Mesenteric fat pad (tissue), 1 donor: ENCODE measurements at places on chromosomes 1 and 21. TPM values are rescaled to one million over a fixed set of nuclear protein-coding genes. Genes with fewer than 3 reads are reported as not detected.

CCDC17 gene
- 2.4 TPM for total RNA-seq

AGT gene
- 3.7 TPM for total RNA-seq

TSPAN2 gene
- total RNA-seq = 4.3 TPM

SH2D5 gene
- 0.22 TPM for total RNA-seq

PIGK gene
- total RNA-seq = 23.3 TPM

DNA sequence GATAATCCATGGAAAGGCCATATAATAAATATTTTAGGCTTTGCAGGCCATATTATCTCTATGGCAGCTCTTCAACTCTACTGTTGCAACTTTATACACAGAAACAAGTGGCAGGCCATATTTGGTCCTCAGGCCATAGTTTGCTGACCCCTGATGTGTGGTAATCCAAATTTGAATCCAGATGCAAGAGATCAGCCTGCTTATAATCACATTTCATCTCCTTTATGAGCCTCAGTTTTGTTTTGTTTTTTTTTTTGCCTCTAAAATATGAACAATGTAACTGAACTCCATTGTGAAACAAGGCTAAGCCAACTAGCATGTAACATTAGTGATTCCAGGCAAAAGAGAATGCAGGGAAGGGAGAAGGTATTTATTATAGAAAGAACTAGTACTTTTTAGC, 81.6 kb downstream of the PRKAA2 start:
- no peak for DNase-seq

DNA sequence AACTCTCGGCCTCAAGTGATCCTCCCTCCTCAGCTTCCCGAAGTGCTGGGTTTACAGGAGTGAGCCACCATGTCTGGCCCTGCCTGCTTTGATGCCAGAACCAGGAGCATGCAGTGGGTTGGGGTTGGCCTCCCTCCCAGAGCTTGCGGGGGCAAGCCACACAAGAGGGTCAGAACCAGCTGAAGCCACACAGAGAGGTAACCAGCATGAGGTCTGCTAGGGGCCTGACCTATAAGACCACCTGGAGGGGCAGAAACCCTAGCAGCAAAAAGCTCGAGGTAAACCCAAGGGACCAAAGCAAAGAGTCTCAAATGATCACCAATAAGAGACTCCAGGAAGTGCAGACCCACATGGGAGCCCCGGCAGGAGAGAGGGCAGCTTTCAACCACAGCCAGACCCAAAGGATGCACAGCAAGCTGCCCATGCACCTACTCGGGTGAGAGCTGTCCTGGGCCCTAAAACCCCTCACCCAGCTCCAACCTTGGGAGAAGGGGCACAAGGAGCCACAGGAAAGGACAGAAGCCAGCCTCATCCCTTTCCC, 81.2 kb downstream of the TOMM20 start:
- no peak for DNase-seq

DNA sequence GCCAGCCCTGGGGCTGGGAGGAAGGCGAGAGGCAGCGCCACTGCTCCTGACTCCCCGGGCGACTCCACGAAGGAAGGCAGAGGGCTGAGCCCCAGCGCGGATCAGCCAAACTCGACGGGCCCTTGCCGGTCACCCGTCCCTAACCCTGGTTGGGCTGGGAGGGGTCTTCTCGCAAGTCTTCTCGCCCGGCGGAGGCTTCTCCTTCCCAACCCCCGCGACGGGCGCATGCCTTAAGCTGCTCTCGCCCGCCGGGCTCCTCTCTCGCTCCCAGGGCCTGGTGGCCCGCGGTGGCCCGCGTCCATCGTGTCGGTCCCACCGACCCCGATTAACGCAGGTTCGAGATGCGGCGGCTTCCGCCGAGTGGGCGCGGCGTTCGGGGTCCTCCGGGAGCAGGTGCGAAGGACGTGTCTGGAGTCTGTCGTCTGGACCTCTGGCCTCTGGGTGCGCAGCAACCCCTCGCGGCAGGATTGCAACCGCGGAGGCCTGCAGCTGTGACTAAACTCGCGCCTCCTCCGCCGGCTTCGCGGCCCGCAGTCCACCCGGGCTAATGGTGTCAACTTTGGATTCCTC, 29.0 kb upstream of the PPM1J start:
- DNase-seq = no peak

DNA sequence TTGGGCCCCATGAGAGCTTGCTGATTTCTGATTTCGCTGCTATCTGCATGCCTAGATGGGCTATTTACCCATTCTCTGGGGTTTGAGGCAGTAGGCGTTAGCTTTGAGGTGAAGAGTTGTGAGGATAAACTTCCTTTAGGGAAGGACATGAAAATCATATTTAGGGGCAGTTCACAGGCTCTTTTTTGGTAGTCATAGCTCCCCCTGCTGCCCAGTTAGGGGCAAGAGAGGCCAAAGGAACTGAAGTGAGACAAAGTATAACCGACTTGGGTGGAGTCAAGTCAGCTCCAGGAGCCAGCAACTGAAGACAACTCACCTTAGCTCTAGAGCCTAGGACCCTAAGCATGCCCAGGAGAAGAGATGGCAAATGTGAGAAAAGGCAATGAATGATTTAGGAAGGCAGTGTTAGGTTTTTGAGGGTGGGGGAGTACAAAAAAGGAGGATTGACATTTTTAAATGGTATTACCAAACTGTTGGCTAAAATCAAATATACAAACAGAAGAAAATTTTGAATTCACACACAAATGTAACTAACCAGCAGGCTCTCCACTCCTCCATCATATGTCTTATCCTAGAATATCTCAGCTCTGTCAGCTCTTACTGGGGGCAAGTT, 625.2 kb downstream of the LMO4 start:
- no peak for DNase-seq

- no peak for DNase-seq
Observed at GRCh38 chr1:161287482-161288054, 22.2 kb downstream of the MPZ start.

DNA sequence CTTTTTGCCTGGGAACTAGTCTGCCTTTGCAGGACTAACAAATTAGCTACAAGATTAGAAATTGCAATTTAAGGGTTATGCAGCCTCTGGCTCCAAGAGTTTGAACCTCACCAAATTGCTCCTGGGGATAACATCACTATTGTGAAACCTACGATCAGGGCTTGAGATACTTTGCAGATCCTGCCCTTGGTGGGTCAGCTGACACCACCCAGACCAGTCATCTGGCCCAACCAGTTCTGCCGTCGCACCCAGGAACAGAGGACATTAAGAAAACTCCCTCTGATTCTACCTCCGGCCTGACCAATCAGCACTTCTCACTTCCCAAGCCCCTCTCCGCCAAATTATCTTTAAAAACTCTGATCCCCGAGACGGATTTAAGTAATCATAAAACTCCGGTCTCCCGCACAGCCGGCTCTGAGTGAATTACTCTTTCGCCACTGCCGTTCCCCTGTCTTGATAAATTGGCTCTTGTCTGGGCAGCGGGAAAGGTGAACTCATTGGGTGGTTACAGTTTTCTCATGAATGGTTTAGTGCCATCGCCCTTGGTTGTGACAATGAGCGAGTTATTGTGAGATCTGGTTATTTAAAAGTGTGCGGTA, 32.9 kb upstream of the B3GALT5 start:
- DNase-seq = no peak

- DNase-seq = no peak
Observed at GRCh38 chr1:201732351-201732750, 96.6 kb upstream of the IPO9 start.

DNA sequence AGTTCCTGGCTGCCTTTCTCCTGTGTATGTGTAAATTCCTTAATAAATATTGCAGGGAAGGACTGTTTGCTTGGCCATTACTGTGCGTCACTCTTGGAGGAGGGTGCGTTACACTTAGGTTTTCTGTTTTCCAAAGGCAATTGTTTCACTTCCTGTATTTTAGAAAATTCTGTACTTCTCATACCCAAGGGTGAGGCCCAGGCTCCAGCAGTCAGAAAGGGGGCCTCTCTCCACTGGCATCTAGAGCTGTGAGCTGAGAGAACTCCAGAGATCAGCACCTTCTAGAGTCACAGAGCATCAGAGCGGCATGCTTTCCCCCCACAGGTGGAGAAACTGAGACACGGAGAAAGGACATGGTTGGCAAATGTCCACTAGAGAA, 27.0 kb upstream of the ZFP69B start:
- no peak for DNase-seq

- no peak for DNase-seq
Observed at GRCh38 chr21:25582888-25583287, 24.4 kb downstream of the MRPL39 start.

DNA sequence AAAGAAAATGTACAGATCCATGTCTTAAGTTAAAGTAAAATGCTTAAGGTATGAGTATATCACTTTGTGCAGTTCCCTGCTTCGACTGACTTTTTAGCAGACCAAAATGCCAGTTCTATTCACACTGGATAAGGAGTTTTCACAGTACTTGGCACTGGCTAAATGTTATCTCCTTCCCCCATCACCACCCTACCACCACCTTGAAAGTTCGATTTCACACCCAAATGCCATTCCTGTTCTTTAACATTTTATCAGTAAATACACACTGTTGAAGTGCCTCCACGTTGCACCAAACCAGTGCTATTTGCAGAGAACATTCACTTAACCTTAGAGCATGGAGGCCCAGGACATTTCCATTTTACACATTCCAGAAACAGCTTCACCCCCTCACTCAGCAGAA, 100.0 kb downstream of the URB2 start:
- DNase-seq = no peak

- no peak for DNase-seq
Observed at GRCh38 chr1:75672528-75673393, 51.7 kb upstream of the ACADM start.

- no peak for DNase-seq
Observed at GRCh38 chr1:26034504-26035202, 11.3 kb downstream of the SLC30A2 start.

DNA sequence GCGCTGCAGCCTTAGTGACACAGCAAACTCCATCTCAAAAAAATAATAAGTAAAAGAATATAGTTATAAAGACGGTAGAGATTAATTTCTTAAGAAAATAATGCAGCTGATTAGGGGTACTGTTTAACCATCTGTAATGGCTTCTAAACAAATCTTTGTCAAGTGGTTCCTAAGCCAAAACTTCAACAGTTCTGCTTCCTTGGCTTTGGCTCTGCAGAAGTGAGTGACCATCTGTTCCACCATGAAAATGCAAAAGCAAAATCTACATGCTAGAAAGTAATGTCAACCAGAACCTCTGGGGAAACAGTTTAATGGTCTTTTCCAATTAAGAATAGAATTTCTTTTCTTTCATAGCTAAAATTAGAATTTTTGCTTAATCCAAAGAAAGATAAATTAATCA, 8.3 kb upstream of the SH2D5 start:
- DNase-seq = no peak

DNA sequence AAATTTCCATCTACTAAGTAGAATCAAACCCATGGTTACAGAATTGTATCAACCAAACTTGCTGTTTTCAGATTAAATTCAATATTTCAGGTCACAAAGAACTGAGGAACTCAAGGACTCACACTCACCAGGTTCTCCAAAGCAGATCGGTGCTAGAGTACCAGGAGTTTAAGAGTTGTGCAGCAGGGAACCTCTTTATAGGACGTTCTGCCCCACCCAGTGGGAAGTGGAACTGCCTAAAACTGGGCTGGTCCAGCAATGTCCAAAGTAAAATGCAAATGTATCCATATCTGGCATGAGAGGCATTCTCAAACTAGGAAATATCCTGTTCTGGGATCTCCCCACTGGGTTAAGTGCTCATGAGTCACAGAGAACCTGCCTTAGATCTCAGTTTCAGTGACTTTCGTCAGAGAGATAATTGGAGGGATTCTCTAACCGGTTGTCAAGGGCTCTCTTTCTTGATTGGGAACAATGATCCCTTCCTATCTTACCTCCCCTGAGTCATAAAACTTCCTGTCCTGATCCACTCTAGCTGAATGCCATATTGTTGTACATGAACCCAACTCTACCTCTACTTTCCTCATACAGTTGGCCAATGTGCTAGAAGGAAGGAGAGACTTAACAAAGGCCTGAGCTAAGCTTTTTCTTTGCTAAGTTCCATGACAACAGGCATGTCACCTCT, at the start of gene SPRR2D:
Gene SPRR2D (minus strand): TSS at position 171 of the 682 bp plus-strand sequence. CDS start 774 bp downstream, outside the sequence.
- DNase-seq = no peak

- no peak for DNase-seq
Observed at GRCh38 chr1:230049731-230050130, 17.3 kb upstream of the GALNT2 start.

GRCh38 chr1:11704194-11704529, 12.7 kb downstream of the DRAXIN start:
- no peak for DNase-seq

DNA sequence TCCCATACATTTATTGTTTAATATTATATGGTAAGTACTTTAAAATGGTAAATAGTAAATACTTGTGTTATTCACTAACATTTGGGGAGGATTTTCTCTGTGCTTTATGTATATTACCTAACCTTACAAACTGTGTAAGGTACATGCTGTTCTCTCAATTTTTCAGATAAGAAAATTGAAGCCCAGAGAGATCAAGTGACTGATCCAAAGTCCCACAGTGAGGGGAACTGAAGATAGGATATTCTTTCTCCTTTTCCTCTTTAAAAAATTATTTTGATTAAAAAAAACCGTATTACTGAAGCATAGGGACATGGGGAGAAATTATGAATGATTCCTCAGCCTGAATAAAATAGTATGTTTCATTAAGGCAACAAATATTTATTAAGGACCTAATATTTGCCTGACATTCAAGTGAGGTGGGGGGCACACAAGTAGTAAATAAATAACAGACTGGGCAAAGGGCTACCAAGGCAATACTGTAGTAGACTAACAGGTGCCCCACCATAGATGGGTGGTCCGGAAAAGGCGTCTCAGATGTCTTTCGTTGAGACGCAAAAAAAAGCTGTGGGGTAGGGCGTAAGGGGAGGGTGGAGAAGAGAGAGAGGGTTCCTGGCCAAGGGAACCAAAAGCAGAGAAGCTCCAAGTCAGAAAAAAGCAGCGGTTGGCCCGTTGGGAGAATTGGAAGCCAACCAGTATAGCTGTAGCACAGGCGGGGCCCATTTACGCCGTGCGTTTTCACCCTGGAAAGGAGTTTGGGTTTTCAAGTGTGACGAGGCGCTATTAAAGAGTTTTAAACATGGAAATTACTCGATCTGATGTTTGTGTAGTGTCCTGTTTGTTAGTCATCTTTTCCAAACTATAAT, 944 bp upstream of the AGO3 start:
- no peak for DNase-seq

DNA sequence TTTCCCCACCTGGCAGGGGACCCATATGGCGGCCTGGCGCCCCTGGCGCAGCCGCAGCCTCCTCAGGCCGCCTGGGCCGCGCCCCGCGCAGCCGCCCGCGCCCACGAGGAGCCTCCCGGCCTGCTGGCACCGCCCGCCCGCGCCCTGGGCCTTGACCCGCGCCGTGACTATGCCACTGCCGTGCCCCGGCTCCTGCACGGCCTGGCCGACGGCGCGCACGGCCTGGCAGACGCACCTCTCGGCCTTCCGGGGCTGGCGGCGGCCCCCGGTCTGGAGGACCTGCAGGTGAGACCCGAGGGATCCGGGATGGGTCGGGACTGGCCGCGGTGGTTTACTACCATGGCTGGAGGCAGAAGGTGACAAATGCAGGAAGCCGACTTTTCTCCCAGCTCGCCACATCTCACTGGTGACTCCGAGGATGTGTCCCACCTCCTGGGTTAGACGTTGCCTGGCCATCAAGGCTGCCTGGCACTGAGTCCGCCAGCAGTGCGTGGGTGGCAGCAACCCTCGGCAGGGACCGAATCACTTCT, 1.1 kb downstream of the TFAP2E start:
- DNase-seq = peak; percentile 78
